Calu3 (cell line): ENCODE measurements at places on chromosomes 6 and 20. TPM values are rescaled to one million over a fixed set of nuclear protein-coding genes. Genes with fewer than 3 reads are reported as not detected.

GRCh38 chr20:25052255-25053194 is 5.4 kb downstream of the ACSS1 start:
- no peak for DNase-seq

DNA sequence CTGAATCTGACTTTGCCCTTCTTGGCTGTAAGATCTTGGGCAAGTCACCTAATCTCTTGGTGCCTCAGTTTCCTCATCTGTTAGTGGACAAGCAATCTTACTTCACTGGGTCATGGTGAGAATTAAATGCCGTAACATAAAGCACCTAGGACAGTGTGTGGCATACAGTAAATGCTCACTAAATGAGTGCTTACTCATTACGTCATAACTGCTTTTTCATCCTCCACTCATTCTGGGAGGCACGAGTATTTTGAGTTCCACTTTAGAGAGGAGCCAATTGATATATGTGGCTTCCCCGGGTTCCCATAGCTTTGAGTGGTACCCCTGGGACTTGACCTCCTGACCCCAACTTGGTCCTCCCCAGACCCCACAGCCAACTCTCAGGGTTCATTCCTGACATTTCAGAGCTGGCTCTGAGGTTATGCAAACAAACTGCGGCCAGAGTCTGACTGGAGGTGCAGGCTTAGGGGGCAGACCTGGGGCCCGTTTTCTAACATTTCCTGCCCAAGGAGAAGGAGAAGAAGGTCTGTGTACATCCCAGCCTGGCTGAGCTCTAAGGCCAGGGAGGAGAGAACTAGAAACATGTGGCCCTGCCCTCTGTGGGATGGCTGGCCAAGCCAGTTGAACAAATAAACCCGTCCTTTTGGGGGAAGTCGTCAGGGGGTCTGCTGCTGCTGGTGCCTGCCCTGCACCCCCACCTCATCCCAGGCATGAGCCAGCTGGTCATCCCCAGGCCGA is 5.8 kb downstream of the ANGPT4 start:
- DNase-seq: no peak

GRCh38 chr6:62746968-62747367 is 460.9 kb upstream of the KHDRBS2 start:
- no peak for DNase-seq

DNA sequence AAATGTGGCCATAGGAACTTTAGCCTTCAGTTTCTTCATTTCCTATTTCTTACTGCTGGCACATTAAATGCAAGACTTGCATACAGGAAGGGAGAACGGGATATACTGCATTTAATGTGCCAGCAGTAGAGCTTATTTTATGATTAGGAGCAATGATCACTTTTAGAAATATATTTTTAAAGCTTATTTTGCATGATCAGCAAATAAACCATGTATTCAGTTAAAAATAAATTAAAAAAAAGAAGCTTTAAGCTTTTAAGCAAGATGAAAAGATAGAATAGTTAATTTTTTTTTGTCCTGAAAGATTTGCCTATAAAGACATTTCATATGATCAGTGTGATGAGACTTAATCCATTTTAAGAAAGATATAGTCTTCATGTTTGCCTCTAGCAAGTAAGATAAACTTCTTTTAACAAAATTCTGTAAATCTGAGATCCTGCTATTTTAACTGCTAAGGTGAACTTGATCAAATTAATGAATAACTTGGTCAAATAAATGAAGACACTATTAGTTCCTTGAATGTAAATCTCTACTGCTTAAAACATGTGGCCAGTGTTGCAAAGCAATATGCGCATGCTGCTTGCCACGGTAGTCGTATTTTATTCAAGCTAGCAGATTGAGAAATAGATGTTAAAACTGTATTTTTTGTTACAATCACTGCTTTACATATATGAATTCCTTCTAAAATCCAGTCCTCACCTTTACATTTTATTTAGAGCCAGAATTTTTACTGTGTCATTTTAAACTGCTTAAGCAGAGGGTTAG is 36.2 kb upstream of the HCRTR2 start:
- DNase-seq: no peak

- no peak for DNase-seq
Measured at GRCh38 chr20:43736588-43737158, 9.9 kb upstream of the GTSF1L start.

- DNase-seq: no peak
Measured at GRCh38 chr6:17967668-17968518, 19.5 kb downstream of the KIF13A start.

- no peak for DNase-seq
Measured at GRCh38 chr6:157822245-157823000, 623 bp upstream of the SNX9 start.

SCRT2 gene
- total RNA-seq: not detected in 2 replicates

KCNS1 gene
- 10.4 and 10.7 TPM in 2 replicates for total RNA-seq

MYL9 gene
- 7.8 and 10.3 TPM in 2 replicates for total RNA-seq
